HT1080 (cell line): ENCODE measurements at places on chromosomes 5 and 9. TPM values are rescaled to one million over a fixed set of nuclear protein-coding genes. Genes with fewer than 3 reads are reported as not detected.

GRCh38 chr9:2420543-2420942, 201.0 kb upstream of the VLDLR start:
- no peak for DNase-seq

- DNase-seq = no peak
Measured at GRCh38 chr9:119044806-119045205, 324.4 kb downstream of the BRINP1 start.

- no peak for DNase-seq
Measured at GRCh38 chr9:121026260-121026691, 23.8 kb downstream of the C5 start.

DNA sequence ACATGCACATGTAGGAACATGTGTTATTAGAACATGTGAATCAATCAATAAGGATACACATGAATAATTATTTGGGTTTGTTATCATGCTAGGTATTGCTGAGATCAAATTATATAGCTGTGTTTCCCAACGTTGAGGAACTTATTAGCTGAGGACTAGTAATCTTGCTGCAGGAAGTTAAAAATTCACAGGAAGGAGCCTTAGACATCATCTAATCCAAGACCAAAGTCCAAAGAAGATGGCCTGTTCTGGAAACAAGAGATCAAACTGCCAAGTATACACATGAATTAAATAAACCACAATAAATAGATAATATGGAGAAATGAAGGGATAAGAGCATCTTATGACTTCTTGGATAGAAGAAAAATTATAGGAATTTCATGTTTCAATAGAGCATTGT, 19.9 kb downstream of the POU5F2 start:
- no peak for DNase-seq

DNA sequence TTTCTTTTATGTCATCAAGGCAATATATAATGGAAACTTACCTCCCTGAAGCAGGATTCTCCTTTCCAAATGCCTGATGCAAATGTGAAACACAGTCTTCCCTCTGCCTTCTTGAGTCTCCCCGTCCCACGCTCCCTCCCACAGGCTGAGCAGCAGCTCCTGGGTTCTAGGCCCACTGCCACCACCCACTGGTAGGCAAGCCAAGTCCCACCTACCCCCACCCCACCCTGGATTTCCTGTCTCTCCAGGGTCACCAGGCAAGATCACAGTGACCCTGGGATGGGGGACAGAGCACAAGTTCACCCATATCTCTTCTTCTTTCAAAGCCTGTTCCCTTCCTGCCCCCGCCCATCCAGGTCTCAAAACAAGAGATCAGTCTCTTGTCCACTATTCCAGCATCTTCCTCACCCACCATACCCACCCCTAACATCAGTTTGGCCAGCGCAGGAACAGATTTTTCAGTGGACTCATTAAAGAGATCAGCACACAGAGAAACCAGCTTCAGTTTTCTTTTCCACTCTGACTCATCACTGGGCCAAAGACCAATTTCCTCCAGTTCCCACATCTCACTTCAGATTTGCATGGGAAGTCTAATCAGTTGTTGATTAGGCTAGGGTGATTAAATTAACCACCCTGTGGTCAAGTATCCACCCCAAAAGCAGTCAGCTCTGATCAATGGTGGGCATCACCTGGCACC, 151.5 kb downstream of the ACTL7B start:
- peak; percentile 13 for DNase-seq

DNA sequence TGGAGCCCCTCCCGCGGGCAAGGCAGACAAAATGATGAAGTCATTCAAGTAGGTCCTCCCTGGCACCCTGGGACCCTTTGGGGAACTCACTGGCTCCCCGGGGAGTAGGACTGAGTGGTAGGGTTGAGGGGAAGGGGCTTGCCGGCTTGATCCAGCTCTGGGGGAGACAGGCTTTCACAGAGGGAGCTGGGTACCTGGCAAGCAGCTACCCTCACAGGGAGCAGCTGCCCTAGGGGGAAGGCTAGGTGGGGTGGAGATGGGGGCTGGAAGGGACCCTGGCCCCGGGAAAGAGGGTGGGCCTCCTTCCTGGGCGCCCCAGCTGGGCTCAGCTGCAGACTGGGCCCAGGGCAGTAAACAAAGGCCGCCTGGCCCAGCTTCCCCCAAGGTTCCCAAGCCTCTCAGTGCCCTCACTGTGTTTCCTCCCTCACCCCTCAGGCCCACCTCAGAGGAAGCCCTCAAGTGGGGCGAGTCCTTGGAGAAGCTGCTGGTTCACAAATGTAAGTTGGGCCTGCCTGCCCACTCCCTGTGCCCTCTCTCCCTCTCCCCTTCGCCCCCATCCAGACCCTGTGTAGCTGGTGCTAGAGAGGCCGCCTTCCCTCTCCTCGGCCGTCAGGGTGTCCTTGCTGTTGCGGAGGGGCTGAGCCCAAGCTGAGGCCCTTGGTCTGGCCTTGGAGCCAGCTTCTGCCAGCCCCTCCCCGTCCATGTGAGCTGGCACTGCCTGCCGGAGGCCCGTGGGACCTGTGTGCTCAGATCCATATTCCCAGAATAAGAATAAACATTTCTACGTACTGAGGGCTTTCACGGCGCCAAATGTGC, 131.2 kb downstream of the RGS3 start:
- no peak for DNase-seq

DNA sequence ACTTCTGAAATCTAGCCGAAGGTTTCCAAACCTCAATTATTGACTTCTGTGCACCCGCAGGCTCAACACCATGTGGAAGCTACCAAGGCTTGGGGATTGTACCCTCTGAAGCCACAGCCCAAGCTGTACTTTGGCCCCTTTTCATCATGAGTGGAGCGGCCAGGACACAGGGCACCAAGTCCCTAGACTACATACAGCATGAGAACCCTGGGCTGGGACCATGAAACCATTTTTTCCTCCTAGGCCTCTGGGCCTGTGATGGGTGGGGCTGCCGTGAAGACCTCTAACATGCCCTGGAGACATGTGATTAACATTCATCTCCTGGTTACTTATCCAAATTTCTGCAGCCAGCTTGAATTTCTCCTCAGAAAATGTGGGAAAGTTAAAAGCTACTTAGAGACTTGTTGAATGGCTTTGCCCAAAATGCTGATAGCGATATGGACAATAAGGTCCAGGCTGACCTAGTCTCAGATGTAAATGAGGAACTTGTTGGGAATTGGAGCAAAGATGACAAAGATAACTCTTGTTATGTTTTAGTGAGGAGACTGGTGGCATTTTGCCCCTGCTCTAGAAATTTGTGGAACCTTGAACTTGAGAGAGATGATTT, 34.1 kb upstream of the CPLANE1 start:
- DNase-seq = no peak

- DNase-seq = no peak
Measured at GRCh38 chr9:16100537-16101091, 547.8 kb downstream of the CCDC171 start.

DNA sequence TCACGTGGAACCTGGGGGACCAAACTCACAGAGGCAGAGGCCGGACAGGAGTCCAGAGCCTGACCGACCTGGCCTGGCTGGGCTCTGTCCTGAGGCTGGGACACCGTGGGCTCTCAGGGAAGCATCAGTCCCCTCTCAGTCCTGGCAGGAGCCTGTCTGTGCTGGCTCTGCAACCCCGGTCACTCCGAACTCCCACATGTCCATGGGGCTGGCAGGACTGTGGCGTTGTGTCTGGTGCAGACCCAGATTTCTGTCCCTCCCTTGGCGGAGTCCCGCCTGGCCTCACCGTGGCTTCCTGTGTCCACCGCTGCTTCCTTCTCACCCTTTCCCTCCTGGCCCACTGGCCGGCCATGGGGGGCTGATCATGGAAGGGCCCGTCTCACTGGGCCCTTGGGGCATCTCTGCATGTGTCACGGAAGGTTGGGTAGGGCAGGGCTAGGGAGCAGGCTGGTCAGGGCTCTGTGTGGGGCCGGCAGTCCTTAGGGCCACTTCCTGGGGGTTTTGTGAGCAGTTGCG, 68.8 kb downstream of the RXRA start:
- no peak for DNase-seq

DNA sequence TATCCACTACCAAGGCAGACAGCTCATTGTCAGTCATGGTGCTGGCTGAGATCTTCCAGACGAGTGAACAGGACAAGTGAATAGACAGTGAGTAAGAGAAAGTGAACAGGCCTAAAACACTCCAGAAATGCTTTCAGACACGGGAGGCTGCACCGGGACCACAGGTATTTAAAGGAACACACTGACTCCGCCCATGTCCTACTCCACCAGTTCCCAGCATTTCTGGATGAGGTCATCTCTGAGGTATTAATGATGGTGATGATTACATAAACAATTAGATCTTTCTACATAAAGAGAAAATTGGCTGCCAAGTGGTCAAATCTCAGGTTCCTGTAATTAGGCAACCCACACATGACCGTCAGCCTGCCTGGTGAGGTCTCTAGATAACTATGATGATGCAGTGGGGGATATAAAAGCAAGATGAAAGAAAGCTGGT, at the start of gene ACTBL2:
ACTBL2 (minus strand) TSS at position 141 of the 436 bp plus-strand sequence; CDS start at position 37, 104 bp downstream.
- DNase-seq = peak; percentile 53

DNA sequence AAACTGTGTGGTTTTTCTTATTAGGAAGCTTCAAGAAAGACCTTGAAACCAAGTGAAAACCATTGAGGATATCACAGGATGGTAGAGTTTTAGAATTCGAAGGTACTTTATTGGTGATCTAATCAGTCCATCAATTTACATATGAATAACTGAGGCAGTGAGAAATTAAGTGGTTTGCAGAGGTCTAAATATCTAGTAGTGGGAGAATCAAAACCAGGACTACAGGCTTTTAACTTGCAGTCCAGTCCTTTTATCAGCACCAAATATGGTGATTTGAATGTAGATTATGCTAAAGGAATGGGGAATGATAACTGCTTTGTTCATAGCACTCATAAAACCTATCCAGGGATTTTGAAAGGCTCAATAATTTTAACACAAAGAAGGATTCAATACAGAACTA, 85.8 kb downstream of the ZSWIM6 start:
- DNase-seq = no peak

GRCh38 chr9:69223605-69224004, 49.5 kb downstream of the TJP2 start:
- peak; percentile 67 for DNase-seq

GRCh38 chr5:58199087-58199486, 260.8 kb downstream of the PLK2 start:
- no peak for DNase-seq

GRCh38 chr9:3534614-3535404, 9.0 kb upstream of the RFX3 start:
- DNase-seq = no peak

DNA sequence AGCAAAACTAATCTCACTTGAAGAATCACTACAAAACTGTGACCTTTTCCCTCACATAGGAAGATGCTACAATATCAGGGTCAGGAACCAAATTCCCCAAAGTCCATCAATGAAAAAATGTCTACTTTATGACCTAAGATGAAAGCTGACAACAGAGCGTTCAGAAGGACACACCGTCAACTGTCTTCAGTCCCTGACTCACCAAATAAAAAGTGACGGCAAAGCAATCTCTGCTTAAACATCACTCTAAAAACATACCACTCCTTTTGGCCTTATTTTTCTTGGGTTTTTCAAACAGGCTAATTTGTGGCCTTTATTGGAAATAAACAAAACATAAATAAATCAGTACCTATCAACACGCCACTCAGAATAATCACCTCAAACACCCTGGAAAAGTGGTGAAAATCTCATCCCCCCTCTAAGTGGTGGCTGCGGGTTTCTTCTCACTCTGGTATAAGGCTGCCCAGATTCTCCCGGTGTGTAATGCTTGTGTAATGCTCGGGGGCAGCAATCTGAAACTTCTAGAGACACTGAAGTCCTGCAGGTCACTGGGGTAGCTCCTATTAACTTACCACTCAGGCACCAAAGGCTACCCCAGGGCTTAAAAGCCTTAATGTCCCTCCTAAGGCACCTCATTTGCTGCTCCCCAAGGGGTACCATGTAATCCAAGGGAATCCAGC, 29.5 kb downstream of the SEMA4D start:
- no peak for DNase-seq

- DNase-seq = no peak
Measured at GRCh38 chr5:120146787-120147186, 317.3 kb upstream of the PRR16 start.

DNA sequence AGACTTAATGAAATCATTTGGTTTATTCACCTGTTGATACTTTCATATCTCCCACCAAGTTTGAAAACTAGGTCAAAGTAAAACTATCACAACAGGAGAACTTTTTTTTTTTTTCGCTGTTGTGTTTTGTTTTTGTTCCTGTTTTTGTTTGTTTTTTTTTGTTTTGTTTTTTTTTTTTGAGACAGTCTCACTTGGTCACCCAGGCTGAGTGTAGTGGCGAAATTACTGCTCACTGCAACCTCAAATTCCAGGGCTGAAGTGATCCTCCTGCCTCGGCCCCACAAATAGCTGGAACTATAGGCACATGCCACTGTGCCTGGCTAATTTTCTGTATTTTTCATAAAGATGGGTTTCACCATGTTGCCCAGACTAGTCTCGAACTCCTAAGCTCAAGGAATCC, 49.3 kb downstream of the MLLT3 start:
- DNase-seq = no peak

- DNase-seq = no peak
Measured at GRCh38 chr9:76638001-76638400, 126.2 kb upstream of the PCA3 start.

GRCh38 chr5:173720953-173721600, 104.6 kb upstream of the BOD1 start:
- DNase-seq = no peak

GRCh38 chr9:123300554-123300953, 32.2 kb upstream of the STRBP start:
- DNase-seq = no peak

DNA sequence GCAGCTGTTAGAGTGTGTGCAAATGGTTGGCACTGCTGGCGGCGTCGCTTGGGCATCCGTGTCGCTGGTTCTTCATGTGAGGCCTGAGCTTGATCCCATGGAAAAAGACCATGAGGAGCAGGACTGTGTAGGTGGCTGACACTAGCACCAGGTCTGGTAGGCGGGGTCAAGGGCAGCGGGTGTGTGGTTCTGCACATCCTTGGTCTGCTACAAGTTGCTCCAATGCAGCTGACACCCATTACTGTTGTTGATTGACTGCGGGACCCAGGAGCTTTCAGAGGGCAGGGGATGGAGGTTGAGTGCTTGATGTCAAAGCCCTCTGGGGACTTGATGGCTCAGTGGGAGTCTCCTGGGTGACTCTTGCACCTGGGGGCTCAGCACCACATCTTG, 29.0 kb upstream of the PITX1 start:
- no peak for DNase-seq

GRCh38 chr5:172641359-172642050, 442 bp downstream of the NEURL1B start:
- no peak for DNase-seq

The PDZD2 gene
- total RNA-seq = 0.87 and 1.1 TPM in 2 replicates

The SLC36A3 gene
- total RNA-seq = not detected in 2 replicates

The COL23A1 gene
- total RNA-seq = not detected in 2 replicates

The TTC1 gene
- total RNA-seq = 80.1 and 87.2 TPM in 2 replicates

The S1PR3 gene
- total RNA-seq = 0.05 TPM in 1 of 2 replicates, not detected in the other

The MEGF10 gene
- 1.1 and 2.7 TPM in 2 replicates for total RNA-seq

The ZBED3 gene
- 0.60 and 0.76 TPM in 2 replicates for total RNA-seq

The SPINK6 gene
- 1.2 TPM in 1 of 2 replicates, not detected in the other for total RNA-seq

The CYLC2 gene
- total RNA-seq = not detected in 2 replicates

The SLC36A2 gene
- not detected in 2 replicates for total RNA-seq

The SLC6A3 gene
- not detected in 2 replicates for total RNA-seq

The POLR3G gene
- total RNA-seq = 26.6 and 34.8 TPM in 2 replicates

The DOK3 gene
- total RNA-seq = 2.3 and 4.4 TPM in 2 replicates
